H54 (cell line): ENCODE measurements at places on chromosomes 5 and 9.
A peak's percentile ranks its signal among the peaks of the same experiment; 100 is the strongest.

GRCh38 chr5:150765011-150765798 lies 6.4 kb upstream of the DCTN4 start:
- no peak for DNase-seq

- DNase-seq, result no peak
Observed at GRCh38 chr9:132267660-132268059, 87.1 kb downstream of the SETX start.

DNA sequence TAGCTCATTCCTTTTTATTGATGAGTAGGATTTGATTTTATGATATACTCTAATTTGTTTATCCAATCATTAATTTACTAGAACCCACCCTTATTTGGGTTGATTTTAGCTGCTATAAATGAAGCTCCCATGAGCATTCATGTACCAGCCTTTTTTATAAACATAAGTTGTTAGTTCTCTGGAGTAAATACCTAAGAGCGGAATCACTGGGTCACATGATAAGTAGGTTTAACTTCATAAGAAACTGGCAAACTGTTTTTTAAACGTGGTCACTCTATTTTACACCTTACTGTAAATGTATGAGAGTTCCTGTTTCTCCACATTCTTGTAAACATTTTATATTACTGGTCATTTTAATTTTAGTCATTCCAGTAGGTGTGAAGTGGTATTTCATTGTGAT lies 364.6 kb downstream of the NPR3 start:
- no peak for DNase-seq

DNA sequence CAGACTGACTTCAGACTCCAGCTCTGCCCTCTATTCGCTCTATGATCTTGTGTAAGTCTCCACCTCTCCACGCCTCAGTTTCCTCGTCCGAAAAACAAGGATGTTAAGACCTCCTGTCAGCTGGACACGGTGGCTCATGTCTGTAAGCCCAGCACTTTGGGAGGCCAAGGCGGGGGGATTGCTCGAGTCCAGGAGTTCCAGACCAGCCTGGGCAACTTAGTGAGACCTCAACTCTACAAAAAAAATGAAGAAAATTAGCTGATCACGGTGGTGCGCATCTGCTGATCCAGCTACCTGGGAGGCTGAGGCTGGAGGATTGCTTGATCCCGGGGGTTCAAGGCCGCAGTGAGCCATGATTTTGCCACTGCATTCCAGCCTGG lies 36.6 kb upstream of the GABRP start:
- no peak for DNase-seq

DNA sequence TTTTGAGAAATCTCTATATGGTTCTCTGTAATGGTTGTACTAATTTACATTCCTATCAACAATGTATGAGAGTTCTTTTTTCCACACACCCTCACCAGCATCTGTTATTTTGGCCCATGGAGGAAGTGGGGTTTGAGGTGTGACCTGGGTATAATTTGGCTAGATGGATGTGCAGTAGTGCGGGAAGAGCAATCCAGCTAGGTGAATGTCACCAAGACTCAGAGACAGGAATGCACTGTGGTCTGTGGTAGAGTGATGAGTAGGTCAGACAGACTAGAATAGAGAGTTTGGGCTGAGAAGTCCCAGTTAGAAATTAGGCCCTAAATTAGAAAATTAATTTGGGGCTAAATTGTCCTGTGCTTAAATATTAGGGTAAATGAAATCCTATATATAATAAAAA lies 32.8 kb upstream of the PIP5K1B start:
- no peak for DNase-seq

DNA sequence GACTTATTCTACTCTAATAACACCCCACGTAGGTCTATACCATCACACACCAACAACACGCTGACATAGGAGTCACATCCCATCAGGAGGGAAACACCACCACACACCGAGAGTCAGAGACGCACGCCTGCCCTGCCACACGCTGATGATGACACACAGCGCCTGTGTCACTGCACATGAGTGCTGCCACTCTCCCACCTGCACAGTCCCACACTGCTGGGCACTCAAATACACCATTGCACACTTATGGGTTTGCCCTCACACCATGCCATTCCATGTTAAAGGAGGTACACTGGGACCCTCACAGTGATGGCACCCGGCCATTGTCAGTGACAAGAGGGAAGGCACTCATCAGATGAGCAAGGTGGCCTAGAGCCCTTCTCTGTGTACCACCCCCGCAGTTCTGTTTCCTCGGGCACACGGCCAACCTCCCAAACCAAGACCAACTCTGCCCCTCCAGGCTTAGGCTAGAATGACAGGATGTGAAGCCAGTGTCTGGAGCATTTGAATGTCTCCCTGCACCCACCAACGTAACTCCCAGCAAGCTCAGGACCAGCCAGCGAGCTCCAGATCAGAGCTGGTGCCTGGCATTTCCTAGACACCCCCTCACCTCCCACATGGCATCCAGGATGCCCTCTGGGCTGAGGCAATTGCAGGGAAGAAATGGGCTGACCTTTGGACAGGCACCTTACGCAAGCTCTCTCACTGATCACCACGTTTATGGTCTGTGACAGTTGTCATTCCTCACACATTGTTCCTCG lies 3.6 kb upstream of the CPLX2 start:
- peak; percentile 44 for DNase-seq

DNA sequence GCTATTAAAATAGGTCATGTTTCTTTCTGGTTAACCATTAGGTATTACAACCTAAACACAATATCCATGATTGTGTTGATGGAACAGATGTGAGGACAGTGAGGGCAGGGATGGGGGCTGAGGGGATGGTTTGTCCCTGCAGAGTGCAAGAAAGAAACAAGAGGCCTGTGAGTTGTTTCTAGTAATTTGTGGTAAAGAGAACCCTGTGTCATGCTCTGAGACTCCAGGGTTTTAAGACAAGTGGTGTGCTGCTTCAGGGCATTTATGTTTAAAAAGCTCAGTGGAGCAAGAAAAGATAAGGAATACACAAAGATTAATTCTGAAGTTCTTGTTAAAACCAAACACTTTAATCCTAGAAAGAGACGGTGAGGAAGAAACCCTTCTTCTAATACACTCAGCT lies 656.5 kb downstream of the TLE1 start:
- no peak for DNase-seq

DNA sequence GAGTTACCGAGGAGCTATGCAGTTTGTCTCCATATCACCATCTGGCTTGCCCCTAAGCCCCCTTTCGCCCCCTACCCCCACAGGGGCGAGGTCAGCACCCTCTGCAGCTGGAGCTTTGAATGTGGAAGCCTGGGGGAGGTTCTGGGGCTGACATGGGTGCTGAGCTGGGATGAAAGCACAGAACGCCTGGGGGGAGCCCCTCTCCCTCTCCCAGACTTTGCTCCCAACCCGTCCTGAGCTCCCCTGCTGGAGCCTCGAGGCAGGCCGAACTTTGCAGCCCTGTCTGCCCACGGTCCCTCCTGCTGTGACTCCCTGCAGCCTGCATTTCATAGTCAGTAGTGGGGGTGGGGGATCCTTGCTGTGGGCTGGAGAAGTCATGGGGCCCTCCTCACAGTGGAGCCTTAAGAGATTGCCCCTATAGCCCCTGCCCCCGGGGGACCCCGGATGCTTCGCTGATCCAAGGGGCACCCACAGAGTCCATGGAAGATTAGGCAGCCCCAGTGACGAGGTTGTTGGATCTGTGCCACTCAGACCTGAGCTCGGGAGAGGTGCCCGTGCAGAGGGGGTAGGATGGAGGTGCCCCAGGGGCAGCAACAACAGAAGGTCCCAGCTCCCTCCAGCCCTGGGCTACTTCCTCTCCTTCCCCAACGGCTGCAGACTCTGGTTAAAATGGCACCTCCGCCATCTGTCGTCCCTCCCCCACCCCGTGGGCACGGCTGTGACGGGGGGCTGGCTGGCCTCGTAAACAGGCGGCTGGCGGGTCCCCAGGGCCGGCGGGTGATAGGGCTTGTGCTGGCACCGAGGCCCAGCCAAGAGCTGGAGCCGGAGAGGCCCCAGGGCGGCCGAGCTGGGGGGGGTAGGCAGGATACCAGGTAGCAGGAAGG lies 162.0 kb downstream of the C9orf50 start:
- peak; percentile 44 for DNase-seq

DNA sequence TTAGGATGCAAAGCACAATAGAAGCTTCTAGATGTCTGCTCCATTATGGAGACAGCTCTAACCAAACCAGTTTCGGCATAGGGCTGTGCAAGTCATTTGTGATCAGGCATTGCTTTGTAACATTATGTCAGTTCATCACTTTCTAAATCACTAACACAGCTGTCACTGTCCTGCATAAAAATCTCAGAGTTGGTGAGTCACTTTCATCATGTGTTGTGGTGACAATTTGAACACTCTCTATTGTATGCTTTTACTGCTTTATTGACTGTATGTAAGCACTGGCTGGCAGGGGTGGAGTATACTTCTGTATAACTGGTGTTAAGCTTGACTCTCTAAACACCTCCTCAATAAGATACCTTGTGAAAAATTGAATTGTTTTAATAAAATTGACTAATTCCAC lies 77.9 kb downstream of the SLCO4C1 start:
- DNase-seq, result no peak

GRCh38 chr5:170554521-170555267 lies 50.9 kb downstream of the KCNIP1 start:
- DNase-seq, result no peak

DNA sequence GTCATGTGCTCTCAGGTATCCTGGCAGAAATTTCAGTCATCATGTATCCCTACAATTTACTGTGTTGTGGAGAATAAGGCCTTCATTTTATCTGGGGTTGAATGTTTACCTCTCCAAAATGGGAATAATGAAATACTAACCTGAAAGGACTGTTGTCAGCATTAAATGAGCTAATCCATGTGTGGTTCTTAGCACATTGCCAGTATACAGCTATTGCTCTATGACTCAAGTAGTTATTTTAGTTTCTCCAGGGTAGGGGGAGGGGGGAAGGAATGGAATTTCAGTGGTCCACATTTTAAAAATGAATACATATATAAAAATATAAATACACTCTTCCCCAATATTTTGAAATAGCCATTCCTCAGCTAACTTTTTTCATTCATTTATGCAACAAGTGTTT lies 3.5 kb downstream of the PAM start:
- no peak for DNase-seq

DNA sequence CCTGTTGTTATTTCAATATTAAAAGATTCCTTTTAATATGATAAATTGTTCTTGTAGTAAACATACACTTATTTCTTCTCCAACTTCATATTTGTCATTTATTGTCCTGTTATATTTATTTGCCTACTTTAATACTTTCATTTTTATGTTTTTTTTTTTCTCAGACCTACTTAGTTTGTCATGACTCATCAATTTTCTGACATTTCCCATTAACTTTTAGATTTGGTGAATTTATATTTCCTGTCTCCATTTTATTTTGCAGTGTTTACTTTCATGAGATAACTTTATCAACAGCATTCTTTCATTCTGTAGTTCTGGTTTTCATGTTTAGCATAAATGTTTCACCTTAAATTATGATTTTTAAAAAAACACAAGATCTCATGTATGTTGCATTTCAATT lies 788.7 kb downstream of the EFNA5 start:
- DNase-seq, result no peak

DNA sequence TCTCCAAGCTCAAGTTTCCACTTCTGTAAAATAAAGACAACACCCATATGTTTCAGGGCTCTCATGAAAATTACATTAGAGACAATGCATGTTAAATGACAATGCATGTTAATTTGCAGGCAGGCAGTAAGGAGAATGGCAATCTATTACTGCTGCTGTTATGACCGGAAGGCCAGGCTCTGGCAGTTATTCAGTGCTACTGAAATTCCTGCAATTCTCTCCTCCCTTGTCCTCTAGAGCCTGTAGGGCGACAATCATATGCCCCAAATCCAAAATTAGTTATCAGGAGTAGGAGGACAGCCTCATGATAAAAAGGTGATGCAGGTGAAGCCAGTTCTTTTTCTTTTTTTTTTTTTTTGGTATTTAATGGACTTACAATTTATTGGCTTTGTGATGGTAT lies 42.2 kb upstream of the CAST start:
- DNase-seq, result no peak

- no peak for DNase-seq
Observed at GRCh38 chr5:41978676-41979075, 53.6 kb downstream of the FBXO4 start.

GRCh38 chr5:8843771-8844170 lies 702.1 kb downstream of the SEMA5A start:
- DNase-seq, result no peak

DNA sequence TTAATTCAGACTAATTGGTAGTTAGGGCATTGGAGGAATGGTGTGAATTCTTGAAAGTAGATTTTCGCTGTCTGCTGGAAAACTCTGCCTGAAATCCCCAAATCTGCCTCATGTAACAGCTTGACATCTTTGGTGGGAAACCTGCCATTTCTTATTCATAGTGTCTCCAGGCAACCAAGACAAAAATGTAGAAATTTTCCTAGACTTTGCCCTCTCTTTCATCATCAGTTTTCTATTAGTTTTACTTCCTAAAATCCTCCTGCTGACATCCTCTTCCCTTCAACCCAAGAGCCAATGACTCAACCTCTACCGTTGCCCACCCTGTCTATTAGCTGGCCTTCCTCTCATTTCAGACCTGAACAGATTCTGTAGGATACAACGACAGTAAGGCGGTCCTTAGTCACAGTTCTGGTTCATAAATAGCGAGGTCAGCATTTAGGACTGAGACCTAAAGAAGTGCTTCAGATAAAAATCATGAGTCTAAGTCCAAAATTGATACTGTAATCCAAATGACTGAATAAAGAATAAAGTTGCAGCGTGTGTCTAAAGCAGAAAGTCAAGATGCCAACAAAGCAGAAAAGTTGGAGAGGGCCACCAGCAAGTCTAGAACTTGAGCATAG lies 133.9 kb downstream of the MUSK start:
- DNase-seq, result no peak

- no peak for DNase-seq
Observed at GRCh38 chr9:79201636-79202035, 370.1 kb upstream of the TLE4 start.

DNA sequence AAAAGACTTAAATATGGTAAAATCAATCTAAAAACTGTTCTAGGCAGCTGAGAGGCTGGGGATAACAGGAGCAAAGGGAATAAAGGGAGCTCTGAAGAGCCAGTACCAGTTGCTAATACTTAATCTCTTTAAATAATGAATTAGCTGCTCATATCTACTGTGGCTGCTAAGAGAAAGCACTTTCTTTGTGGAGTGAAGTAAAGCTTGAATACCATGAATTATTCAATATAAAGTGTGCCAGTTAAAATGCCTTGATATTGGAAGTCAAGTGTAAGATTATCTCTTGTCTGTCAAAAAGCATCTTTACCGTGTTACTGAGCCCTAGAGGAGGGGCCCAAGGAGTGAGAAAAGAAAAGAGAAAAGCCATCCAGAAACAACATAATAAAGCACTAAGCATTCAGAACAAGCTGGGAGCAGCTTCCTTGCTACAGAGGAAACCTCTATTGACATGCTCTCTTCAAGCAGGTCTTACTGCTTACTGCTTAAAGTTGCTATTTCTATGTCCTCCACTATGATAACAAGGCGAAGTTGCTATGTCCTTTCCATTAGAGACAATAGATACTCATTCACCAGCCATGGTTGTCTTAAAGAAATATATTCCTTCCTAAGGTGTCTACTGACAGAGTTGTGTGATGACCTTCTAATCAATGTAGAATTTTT lies 297.4 kb downstream of the CETN3 start:
- no peak for DNase-seq

DNA sequence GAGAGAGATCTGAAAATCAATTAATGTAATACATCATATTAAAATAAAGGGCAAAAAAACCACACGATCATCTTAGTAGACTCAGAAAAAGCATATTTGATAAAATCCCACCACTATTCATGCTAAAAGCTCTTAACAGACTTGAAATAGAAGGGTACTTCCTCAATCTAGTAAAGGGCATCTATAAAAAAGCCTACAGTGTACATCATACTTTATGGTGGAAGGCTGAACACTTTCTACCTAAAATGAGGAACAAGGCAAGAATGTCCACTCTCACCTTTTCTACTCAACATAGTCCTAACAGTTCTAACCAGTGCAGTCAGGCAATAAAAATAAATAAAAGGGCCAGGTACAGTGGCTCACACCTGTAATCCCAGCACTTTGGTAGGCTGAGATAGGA lies 38.9 kb downstream of the POLK start:
- DNase-seq, result no peak
